ENCODE measurements at places on chromosomes 3 and 15.

GRCh38 chr3:54424292-54424691, 301.9 kb downstream of the CACNA2D3 start:
- no peak for DNase-seq

DNA sequence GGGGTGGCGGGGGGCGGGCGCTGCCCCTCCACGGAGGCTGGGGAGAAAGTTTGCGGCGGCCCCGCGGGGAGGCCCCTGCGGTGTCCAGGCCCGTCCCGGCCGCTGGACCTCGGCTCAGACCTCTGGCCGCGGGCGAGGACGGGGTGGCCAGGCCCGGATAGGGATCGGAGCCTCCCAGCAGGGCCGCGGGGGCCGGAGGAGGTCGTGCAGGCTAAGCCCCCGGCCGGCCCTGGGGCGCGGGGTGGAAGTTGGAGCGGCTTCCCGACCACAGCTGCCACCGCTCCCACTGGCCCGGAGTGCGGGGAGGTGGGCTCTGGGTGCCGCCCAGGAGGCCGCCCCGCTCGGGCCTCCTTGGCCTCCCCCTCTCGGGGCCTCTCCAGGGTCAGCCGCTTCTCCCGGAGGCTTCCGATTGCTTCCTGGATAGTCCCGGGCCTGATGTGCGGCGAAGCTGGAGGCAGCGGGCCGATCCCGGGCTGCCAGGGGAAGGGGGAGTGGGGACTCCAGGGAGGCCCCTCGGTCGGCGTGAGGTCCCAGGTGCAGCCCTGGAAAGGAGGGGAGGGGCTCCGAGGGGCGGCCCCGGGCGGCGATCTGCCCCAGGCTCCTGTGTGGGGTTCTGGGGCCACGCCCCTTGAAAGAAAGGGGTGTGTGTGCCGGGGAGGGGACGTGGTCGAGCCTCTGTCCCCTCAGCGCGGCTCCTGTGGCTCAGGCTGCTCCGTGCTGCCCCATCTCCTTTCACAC, 907 bp downstream of the PLXNA1 start:
- DNase-seq = peak; percentile 26

- DNase-seq = peak; percentile 73
Observed at GRCh38 chr3:112734736-112735350, 93.9 kb upstream of the CCDC80 start.

DNA sequence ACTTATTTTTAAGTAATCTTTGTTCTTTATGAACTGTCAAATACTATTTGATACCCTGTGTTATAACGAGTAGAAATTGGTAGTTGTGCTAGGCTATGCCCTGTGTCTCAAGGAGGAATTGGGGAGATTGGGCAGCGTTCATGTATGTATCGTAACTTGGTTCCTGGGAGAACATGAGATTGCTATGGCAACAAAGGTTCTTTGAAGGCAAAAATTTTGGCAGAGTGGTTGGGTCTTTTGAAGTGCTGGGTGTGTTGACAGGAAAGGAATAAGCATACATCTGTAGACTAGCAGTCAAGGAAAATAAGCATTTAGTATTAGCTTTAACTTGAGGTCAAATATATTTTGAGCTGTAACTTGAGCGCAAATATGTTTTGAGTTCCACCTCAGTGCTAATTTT, 45.3 kb downstream of the TCF12 start:
- no peak for DNase-seq

DNA sequence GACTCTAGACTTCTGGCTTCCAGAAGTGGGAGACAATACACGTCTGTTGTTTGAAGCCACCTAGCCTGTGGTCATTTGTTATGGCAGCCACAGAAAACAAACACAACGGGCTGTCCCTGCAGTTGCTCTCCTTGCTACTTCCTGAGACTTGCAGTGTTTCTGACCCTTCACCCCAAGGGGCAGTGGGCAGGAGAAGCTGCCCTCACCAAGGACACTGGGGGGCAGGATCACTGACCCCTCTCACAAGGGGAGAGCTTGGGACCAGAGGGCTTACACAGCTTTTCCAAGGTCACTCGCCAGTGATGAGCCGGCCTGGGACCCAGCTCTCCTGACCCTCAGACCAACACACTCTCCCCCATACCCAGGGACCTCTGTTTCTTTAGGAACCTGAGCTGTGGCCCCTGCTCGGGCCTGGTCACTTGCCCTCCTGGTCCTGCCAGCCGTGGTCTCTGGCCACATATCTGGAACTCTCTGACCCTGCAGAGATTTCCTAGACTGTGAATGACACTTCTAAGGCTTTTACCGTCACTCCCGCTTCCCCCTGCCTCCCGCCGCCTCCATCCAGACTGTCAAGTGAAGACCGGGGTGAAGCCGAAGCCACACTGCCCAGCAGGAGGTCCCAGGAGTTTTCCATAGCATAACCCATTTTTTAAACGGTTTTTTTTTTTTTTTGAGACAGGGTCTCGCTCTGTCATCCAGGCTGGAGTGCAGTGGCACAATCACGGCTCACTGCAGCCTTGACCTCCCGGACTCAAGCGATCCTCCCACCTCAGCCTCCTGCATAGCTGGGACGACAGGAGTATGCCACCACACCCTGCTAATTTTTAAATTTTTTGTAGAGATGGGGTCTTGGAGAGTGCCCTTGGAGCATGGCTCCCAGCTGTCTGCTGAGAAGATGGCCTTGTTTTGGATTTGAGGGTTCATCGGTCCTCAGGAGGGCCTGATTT, 4.4 kb downstream of the ATP2B2 start:
- DNase-seq = no peak

DNA sequence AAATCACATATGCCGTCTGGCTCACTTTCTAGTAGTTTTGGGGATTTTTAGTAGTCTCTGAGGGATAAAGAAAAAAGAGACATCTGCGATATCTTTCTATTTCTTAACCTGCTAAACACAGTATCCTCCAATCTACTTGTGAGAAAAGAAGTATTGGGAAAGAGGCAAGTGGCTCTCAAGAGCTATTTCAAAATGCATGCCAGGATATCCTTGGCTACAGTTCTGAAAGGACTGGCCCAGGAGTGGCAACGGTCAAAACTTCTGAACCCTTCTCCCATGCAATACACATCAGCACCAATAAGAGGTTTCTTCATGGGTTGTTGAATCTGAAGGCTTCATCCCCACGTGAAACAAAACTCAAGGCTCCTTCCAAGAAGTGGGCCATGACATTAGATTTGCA, 204.0 kb upstream of the WNT5A start:
- DNase-seq = no peak

DNA sequence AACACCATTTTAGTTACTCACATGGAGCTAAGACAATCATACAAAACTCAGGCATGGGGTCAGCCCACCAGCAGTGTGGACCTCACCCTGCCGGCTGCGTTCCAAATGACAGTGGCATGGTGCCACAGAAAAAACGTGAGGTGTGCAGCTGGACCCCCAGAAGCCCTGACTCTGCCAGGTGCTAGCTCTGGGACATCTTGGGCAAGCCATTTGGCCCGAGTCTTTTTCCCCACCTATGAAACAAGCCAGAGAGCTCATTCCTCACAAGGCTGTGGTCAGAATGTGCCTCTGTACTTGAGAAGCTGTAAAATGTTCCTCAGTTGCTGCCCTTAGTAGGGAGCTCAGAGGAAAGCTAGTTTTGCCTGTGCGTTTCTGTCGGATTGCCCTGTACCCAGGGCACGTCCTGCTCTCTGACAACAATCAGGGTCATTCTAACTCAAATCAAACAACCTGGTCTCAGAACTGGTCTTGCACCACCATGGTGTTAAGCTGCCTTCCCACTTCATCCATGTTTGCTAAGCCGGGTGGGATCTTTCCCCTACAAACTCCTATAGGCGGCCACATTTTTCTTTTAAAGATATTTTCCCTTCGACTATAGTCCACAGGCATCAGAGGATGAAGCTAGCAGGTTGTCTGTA, 44.9 kb downstream of the LIPC start:
- DNase-seq = no peak

DNA sequence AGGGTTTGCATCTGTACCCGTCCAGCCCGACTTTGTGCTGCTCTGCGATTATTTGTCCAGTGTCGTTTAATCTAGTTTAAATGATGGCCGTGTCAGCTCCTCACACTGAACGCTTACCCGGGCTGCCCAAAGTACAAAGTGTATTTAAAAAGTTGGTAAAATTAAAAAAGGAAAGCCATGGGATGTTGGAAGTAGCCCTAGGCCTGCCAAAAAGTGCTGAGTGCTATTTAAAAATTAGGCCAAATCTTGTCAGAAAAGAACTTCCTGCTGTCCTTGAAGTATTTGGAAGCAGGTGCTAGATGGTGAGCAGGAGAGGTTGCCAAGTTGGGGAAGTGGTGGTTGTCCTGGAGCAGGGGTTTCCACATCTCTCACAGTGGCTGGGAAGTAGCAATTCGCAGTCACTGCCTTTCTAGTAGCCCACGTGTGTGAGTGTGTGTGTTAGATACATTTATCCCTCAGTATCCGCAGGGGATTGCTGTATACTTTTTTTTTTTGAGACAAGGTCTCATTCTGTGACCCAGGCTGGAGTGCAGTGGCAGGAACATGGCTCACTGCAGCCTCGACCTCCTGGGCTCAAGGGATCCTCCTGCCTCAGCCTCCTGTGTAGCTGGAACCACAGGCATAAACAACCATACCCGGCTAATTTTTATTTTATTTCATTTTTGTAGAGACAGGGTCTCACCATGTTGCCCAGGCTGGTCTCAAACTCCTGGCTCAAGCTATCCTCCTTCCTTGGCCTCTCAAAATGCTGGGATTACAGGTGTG, 664 bp downstream of the PPCDC start:
- peak; percentile 15 for DNase-seq

- no peak for DNase-seq
Observed at GRCh38 chr3:182967218-182968204, 12.8 kb downstream of the DCUN1D1 start.

- DNase-seq = no peak
Observed at GRCh38 chr3:21836227-21836626, 85.2 kb upstream of the ZNF385D start.

GRCh38 chr3:9703736-9704346, at the start of gene CPNE9:
CPNE9 (plus strand) TSS chr3:9703833; CDS start chr3:9703997, 164 bp downstream.
- DNase-seq = no peak

DNA sequence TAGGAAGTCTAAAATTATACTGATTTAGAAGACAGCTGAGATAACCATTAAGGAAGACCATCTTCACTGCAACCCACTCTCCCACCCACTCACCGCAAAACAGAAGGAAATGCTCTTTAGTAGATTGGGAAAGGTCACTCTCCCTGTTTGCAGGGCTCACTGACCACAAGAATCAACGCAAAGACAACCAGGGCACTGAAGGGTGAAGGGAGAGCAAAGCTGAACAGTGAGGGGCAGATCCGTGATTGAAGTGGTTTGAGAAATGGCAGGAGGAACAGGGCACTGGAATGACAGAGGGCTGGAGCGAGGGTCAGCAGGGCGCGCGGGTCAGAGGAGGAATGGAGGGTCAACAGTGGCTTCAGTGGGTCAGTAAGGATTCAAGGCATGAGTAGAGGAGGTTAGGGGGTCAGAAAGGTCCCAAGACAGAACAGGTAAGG, 520 bp downstream of the MESD start:
- no peak for DNase-seq

DNA sequence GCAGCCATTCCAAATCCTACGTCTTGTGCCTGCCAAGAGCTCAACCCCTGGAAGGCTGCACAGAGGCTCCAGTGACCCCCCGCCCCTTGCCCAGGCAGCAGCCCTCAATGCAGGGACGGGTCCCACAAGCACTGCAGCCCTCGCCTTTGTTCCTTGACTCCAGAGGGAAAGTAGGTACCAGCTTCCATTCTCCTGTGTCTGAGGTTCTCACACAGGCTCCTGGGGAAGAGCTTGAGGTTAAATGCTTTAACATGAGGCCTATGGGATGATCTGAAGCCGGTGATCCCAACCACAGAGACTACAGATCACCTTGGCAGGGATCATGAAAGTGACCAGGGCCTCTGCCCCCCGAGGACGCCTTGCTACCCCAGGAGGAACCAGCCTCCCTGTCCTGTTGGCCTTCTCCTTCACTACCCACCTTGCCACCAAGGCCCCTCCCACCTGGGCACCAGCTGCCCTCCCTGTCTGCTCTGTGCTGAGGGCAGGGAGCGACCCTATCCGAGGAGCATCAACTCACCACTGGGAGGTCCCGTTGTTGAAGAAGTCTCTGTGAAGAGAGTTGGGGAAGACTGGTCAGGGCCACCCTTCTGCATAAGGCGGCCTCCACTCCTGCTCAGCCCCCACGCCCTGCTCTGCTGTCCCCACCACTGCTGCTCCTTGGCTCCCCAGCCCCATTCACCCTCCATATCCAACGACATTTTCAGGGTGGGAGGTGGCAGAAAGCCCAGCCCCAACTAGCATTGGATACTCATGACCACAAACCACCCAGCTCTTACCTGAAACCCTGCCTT, 95.3 kb downstream of the SEC22A start:
- DNase-seq = no peak

- peak; percentile 3 for DNase-seq
Observed at GRCh38 chr3:33277193-33277882, at the start of gene FBXL2. FBXL2 (plus strand) TSS chr3:33277442; CDS start chr3:33277513, 71 bp downstream.

GRCh38 chr15:93150910-93151881, 62.2 kb upstream of the RGMA start:
- no peak for DNase-seq

GRCh38 chr3:177563243-177563780, 366.0 kb upstream of the TBL1XR1 start:
- no peak for DNase-seq

- DNase-seq = no peak
Observed at GRCh38 chr3:186477033-186477432, 67.1 kb downstream of the CRYGS start.

DNA sequence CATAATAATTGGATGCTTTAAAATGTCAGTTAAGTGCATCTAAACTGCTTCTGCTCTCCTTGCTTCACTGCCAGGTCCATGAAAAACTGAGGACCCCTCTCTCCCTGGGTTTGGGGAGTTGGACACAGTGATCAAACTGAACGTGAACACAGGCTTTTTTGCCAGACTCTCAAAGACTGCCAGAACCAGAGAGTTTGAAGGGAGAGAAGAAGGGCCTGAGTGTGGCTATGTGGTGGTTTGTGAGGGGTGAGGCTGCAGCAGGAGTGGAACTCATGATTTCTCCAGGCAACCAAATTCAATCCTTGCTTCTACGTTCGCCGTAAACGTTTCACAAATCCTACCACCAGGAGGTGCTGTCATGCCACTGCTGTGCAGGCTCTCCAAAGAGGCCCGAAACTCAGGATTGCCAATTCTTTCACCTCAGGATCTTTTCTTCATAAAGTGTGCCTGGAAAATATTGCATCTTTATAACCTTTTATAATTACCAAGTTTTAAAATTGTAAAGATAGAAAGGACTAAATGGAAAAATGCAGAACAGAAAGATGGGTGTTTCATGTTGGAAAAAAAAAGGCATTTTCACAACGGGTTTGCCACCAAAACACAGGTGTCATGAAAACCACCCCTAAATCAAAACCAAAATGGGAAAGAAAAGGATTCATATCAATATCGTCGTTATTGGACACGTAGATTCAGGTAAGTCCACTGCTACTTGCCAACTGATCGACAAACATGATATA, 19.7 kb downstream of the TM4SF4 start:
- peak; percentile 36 for DNase-seq

- DNase-seq = no peak
Observed at GRCh38 chr3:84905556-84905920, 53.3 kb upstream of the CADM2 start.

DNA sequence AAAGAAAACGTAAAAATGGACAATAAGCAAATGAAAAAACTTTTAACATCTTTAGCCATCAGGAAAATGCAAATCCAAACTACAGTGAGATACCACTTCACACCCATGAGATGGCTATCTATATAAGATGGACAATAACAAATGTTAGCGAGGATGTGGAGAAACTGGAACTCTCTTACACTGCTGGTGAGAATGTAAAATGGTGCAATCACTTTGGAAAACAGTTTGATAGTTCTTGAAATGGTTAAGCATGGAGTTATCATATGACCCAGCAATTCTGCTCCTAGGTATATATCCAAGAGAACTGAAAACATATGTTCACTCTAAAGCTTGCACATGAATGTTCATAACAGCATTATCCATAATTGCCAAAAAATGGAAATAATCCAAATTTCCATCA, 21.3 kb upstream of the TEX9 start:
- no peak for DNase-seq
